Left renal pelvis (tissue), 4 donors: ENCODE measurements at places on chromosomes 6 and 20.

DNA sequence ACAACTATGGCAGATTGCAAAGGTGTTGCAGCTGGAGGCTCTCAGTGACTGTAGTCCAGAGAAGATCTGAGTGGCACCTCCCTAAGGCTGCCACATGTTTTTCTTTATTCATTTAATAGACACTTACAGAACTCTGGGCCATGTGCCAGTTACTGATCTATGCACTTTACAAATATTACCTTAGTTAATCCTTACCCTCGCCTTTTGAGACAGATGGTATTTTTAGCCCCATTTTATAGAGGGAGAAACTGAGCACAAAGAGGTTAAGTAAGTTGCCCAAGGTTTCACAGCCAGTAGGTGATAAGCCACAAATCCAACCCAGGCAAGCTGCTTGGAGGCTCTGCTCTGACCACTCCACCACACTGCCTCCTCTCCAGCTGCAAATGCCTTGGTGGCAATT is 6.5 kb upstream of the SCRT2 start:
- no peak for DNase-seq

GRCh38 chr6:470901-471448 is 79.4 kb downstream of the IRF4 start:
- DNase-seq: no peak

DNA sequence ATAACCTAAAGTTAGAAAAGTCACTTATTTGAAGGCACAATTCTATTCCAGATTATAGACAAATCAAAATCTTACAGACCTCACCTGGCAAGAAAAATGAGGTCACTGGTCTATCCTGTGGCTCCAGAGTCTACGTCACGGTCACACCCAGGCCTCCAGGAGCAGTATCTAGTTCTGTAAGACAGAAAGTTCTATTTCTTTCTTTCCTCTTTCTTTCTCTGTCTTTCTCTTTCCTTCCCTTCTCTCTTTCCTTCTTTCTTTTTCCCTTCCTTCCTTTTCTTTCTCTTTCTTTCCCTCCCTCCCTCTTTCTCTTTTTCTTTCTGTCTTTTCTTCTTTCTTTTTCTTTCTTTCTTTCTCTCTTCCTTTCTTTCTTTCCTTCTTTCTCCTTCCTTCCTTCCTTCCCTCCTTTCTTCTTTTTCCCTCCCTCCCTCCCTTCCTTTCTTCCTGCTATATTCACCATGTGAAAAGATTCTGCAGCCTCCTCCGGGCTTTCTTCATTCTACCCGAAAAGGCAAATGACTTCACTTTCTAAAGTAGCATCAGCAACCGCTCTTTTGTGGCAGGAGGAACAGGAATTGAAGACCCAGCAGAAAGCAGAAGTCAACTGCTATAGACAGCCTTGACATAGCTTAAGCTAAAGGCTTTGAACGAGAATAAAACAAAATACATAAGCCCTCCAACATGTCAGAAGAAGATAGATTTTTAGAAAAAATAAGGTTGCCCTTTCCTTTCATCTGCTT is 83.9 kb upstream of the SIRPG start:
- no peak for DNase-seq

DNA sequence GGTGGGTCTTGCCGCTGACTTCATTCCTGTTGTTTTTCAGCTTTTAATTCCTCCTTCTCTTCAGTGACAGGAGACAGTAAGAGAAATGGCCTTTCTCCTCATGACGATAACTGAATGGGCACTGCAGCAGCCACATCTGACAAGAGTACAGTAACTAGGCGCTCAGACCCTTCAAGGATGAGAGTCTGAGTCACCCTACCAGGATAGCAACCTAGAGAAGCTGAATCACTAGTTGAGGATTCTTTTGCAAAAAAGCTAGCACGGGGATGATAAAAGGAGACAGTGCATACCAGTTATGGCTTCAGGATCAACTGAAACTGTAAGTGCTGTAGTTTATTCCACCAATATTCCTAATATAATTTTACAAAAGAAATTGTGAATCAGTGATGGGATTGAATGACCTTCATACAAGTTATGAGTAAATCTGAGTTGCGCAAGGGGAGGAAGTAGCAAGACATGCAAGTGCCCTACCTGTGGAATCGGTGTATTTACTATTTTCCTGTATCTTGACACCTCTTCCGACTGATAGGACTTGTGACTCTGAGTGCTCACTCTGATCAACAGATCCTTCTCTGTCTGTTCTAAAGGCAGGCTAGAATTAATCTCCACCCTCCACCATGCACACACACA is 161.8 kb upstream of the GRIK2 start:
- no peak for DNase-seq

DNA sequence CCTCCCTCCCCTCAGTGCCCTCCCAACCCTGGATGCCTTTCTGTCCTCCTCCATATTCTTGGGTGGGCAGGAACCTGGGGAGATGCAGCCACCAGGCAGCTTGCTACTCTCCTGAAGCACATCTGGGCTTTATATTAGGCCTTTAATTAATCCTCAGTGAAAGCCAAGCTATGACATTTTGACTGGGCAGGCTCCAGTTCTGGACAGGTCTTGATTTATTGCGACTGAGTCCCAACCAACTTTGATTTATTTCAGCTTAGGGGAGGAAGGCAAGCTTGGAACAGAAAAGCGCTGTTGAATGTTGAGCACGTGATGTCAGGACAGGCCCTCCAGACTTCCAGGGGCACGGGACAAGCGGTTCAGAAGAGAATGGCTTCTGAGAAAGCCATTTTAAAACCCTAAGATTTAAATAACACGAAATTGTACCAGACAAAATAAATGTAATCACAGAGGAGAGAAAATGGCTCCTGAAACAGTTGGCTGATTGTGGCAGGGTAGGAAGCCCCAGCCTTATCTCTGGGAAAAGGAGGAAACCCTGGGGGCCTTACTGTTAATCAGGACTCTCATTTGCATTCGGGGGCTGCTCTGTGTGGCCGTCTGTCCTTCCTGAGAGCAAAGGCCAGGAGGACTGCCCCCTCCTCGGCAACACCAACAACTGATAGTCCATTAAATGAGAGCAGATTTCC is 294.2 kb downstream of the FOXC1 start:
- peak; percentile 76 for DNase-seq

DNA sequence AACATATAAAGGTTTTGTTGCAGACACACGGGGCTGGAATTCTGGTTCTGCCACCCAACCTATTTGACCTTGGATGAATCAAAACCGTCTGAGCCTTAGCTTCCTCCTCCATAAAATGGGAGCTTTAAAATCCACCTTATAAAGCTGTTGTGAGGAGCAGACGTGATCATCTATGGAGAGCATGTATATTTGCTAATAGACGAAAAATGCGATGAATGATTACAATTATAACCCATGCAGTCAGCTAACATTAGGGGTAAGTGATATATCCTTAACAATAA is 586 bp upstream of the NUP153 start:
- no peak for DNase-seq

GRCh38 chr6:144500892-144501291 is 215.8 kb downstream of the UTRN start:
- DNase-seq: no peak

DNA sequence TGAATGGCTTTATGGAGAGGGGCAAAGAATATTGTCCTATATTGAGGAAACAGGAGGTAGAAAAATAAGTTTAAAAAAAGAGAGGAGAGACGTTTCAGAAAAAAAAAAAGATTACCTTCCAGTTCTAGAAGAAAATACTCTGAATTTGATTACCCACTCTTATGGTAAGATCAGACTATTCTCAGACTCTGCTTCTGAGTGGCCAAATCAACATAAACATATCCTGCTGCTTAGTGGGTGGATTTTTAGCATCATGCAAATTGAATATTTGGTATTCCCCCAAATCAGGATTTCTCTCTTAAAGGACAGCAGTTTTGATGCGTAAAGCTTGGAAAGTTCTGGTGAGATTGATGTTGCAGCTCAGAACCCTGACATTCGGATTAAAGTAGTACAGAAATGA is 946.6 kb downstream of the TFAP2A start:
- DNase-seq: no peak

GRCh38 chr6:135358251-135358821 is 139.2 kb downstream of the AHI1 start:
- no peak for DNase-seq

- no peak for DNase-seq
Measured at GRCh38 chr6:156779206-156780094, 2.3 kb downstream of the ARID1B start.

DNA sequence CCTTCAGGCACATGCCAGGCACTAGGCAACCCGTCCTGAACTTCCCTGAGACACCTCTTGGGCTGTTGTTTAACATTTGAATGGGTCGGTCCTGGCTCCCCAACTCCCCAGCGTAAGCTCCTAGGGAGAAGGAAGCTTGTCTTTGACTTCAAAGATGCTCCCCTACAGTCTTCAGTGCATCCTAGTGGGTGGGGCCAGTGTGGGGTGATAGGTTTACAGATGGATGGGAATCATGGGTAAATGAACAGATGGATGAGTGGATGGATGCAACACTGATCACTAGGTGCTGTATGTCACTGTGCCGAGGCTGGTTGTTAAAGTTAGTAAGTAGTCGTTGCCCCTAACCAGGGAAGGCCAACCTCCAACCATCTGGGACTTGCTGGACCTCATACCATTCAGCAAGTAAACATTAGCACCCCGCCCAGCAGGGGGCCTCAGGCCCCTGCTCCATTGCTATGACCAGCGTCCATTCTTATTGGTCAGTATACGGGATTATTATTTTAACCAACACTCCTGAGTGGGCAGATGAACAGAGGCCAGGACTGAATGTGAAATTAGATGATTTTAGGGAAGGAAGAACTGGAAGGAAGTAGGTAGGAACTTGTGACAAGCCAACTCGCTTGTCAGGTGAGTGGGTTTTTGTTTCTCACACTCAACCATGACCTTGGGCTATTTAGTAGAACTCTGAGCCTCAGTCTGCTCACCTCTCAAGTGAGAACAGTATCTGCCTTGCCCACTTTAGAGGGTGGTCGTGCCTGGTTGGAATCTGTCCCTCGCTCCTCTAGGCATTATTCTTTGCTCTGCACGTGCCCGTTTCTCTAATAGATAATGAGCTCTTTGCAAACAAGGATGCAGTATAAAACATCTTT is 82.9 kb upstream of the FOXP4 start:
- no peak for DNase-seq

DNA sequence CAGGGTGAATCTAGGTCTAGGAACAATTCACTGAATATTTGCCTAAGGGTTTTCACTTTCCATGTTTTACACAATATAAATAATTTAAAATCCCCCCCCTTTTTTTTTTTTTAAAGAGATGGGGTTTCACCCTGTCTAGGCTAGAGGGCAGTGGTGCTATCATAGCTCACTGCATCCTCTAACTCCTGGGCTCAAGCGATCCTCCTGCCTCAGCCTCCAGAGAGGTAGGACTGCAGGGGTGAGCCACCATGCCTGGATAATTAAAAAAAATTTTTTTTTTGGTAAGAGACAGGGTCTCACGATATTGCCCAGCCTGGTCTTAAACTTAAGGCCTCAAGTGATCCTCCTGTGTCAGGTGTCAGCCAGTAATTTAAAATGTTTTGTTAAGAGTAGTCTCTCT is 17.8 kb downstream of the QKI start:
- DNase-seq: no peak

GRCh38 chr6:100186552-100186951 is 192.5 kb upstream of the MCHR2 start:
- DNase-seq: no peak

DNA sequence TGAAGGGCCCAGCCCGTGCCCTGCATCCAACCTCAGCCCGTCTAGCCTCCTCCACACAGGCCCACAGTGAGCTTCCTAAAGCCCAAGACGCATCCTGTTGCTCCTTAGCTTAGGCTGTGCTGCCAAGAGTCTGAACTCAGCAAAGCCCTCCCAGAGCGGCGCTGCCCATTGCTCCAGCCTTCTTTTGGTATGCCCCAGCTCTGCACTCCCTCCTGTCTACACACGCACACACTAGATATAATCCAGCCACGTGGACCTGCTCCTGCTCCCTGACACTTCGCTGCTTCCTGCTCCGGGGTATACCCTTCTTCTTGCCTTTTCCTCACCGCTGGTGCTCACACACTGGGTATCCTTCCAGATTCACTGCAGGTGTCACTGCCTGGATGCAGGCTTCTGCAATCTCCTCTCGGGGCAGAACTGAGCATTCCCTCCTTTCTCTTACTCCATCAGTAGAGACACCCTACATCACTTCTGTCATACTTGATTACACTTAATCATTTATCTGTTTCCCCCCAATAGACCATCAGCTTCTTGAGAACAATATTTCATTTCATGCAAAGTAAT is 23.8 kb downstream of the GABRR2 start:
- no peak for DNase-seq

DNA sequence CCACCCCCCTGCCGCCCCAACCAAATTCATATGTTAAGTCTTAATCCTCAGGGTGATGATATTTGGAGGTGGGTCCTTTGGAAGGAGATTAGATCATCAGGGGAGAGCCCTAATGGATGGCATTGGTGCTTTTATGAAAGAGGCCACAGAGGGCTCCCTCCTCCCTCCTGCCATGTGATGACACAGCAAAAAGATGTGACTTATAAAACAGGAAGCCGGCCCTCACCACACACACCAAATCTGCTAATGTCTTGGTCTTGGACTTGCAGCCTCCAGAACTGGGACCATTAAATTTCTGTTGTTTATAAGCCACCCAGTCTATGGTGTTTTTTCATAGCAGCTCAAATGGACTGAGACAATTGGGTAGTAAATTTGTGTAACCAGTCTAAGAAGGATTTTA is 176.3 kb downstream of the ADGRG6 start:
- no peak for DNase-seq

GRCh38 chr6:125469915-125470314 is 168.1 kb upstream of the HDDC2 start:
- DNase-seq: no peak

GRCh38 chr6:143652841-143653331 is 24.9 kb upstream of the PHACTR2 start:
- DNase-seq: no peak

- no peak for DNase-seq
Measured at GRCh38 chr6:93992976-93993375, 573.6 kb upstream of the EPHA7 start.

DNA sequence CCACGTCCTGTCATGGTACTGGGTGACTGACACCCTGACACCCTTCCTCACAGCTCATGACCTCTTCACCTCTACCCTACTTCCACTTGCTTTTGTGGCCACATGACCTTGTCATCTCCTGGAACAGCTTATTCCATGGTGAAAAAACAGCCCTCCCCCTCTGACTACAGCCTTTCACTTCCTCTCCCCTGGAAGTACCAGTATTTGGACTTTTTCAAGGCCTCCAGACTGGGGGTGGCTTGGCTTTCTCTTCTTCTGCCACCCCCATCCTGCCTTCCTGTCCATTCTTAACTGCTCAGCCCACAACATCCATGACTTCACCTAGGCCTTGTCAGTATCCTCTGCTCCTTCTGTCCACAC is 168.4 kb downstream of the CARMIL1 start:
- no peak for DNase-seq

GRCh38 chr6:8481727-8482126 is 46.4 kb upstream of the SLC35B3 start:
- no peak for DNase-seq

DNA sequence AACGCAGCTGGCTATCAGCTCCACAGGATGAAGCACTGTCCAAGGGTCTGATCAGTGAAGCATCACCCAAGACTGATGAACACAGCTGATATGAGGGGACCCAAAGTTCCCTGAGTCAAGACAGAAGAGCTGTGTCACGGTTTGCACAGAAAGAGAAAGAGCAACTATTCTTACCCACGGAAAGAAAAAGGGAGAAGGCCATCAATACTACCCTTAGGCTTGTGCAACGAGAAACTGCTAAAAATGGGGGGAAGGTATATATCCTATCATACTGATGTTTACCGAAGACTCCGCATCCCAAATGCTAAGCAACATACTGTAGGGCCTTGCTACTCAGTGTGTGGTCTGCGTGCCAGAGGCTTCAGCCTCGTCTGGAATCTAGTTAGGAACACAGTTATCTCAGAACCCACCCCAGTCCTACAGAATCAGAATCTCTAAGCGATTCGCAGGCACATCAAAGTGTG is 665 bp downstream of the FASTKD5 start:
- DNase-seq: no peak

- no peak for DNase-seq
Measured at GRCh38 chr6:75409928-75410327, 83.7 kb downstream of the FILIP1 start.
